ENCODE measurements at places on chromosomes 13 and 19.

- no peak for DNase-seq
These were observed 194.6 kb downstream of the POSTN start for GRCh38 chr13:37403776-37404527.

- no peak for DNase-seq
These were observed 60.7 kb downstream of the KLF2 start for GRCh38 chr19:16385296-16385695.

GRCh38 chr19:41928221-41928683 is at the start of gene ERFL:
TSS of gene ERFL (minus strand) at chr19:41928449. CDS start at chr19:41912919, 15,530 bp downstream.
- no peak for DNase-seq

- no peak for DNase-seq
These were observed 965.1 kb upstream of the MIR17HG start for GRCh38 chr13:90382425-90382824.

DNA sequence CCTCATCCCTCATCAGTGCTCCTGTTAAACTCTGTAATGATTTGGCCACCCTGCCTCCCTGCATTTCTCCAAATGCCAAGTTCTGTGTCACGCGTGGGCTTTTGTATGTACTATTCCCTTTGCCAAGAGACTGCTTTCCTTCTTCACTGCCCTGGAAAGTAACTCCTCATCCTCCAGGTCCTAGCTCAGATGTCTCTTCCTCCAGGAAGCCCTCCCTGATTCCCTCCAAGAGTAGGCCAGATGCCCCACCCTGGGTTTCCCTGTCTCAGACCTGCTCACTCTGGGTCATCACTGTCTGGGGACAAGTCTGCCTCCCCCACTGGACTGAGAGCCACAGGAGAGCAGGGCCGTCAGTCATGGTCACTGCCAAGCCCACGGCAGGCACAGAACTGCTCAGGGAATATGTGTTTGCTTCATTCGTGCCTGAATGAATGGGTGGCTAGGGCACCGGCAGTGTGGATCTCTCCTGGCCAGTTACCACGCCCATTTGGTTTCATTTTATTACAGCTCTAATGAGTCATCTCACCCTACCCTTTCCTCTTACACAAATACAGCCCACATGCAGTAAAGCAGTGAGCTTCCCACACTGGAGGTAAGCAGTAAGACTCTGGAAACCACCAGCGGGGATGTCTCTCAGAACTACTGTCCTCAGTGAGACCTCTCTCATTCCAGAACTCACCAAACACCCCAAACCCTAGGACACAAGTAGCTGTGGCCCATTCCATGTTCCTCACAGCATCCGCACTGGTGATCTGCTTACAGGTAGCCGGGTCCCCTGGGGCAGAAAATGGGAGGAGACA is 12.1 kb upstream of the GPR4 start:
- no peak for DNase-seq

DNA sequence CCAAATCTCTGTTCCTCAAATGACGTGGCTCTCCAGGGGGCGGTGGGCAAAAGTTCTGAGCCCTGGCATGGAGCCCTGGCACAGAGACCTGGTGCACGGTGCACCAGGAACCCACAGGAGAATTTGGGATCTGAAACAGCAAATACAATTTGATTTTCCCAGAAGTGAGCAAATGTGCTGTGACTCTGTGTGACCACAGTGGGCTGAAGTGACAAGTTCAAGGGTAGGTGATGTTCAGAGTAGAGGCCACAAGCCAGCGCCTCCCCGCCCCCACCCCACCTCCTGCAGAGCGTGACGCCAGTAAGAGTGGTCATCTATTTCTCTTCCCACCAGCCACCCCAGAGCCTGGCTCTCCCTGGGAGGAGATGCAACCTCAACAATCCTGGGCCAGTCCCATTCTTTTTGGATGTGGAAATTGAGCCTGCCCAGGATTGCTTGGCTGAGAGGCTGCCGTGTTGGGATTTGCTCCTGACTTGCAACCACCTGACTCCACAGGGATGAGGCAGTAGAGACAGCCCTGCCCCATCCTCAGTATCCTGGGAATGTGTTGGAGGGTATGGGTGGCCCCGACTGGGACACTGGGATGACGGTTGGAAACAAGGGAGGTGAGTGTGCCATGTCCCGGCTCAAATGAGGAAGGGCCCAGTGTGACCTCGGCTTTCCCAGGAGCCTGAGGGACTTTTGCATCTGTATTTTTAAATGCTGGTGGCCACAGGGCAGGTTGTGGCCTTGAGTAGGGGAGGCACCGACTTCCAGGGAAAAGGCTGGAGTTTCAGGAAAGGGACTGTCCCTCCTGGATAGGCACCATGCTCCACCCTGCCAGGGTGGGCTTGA is 11.1 kb upstream of the BCL3 start:
- no peak for DNase-seq

DNA sequence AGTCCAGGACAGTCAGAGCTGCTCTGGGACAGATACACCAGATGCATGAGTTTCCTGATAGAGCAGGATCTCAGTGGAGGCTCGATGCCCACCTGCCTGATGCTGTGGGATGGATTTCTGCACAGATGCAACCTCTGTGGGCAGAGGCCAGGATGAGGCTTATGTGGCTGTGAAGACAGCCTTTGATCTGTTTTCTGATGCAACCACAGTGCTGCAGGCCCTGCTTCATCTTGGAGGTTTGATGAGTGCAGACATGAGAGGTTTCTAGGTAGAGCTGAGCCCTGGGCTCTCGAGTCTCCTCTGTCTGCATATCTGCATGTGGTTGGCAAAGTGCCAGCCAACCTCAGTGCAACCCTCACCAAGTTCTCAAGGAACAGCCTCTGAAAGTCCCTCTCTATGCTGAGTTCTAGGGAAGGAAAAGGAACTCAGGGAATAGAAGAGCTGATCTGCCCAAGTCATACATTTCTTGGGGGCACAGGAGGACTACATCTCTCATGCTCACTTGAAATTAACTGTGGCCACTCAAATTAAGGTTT is 23.1 kb upstream of the TSHZ3 start:
- no peak for DNase-seq

All from cortex of kidney (tissue), 1 donor.